Neural progenitor cell (in vitro differentiated cells): ENCODE measurements at places on chromosomes 6 and 20. TPM values are rescaled to one million over a fixed set of nuclear protein-coding genes. Genes with fewer than 3 reads are reported as not detected.
A peak's percentile ranks its signal among the peaks of the same experiment; 100 is the strongest.

Gene MYB
- total RNA-seq, result 3.0 and 3.3 TPM in 2 replicates

Gene GPSM3
- total RNA-seq, result 3.4 and 4.5 TPM in 2 replicates

Gene C20orf204
- total RNA-seq, result 0.04 and 0.96 TPM in 2 replicates

GRCh38 chr6:136586295-136586694, 36.1 kb upstream of the MAP7 start:
- H3K36me3 ChIP-seq, result no peaks in the 10 kb centered on the region
- no peaks in the 10 kb centered on the region for H3K27me3 ChIP-seq
- no peaks in the 10 kb centered on the region for H3K4me1 ChIP-seq
- H3K4me3 ChIP-seq, result no peak overlapping the region

DNA sequence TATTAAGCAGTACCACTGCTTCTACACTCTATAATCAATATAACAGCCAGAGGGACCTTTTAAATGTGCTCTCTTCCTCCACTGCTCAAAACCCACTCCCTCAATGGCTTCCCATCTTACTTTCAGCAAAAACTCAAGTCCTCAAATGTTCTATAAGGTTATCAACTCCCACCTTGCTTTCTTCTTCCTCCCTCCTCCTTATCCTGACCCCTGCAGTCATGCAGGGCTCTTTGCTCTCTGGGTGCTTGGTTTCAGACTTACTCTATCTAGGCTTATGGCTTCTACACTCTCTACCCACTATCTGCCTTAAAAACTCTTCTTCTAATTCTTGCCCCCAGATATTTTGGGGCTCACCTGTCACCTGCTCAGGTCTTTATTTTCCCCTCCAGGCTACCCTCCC, 5.3 kb downstream of the ARHGAP18 start:
- peaks cover 20% of the 10 kb centered on the region for H3K4me1 ChIP-seq
- no peaks in the 10 kb centered on the region for H3K27me3 ChIP-seq
- H3K4me3 ChIP-seq, result no peak overlapping the region
- H3K36me3 ChIP-seq, result no peaks in the 10 kb centered on the region
- H3K27ac ChIP-seq, result no peak overlapping the region

Gene HTR1E
- total RNA-seq, result not detected in 2 replicates

Gene SMLR1
- total RNA-seq, result not detected in 2 replicates

DNA sequence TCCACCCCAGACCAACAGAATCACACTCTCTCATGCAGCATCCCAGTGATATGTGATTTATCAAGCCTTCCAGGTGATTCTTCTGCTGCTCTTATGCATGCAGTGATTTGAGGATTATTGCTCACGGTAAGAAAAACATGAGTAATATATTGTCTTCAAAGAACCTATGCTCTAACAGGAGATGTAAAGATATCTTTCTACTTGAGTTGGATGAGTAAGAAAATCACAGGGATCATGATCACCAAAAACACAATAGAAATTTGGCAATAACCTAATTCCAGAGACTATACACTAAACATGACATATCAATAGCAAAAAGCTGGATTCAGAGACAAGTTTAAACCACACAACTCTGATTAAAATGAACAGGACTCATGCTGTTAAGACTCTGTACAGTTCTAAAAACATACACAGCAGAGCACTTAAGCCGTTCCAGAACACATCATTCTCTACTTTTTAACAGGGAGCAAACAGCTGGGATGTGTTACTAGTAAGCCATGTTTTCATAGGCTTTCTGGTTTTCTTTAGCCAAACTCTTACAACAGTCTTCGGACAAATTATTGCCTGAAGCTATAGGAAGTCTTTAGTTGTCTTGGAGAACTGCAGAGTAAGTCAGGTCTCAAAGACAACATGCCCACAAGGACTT, 568.6 kb downstream of the HAO1 start:
- no peaks in the 10 kb centered on the region for H3K4me1 ChIP-seq
- H3K4me3 ChIP-seq, result no peak overlapping the region
- no peaks in the 10 kb centered on the region for H3K27me3 ChIP-seq

GRCh38 chr6:149196091-149196490, 121.4 kb upstream of the TAB2 start:
- no peaks in the 10 kb centered on the region for H3K27me3 ChIP-seq
- no peaks in the 10 kb centered on the region for H3K36me3 ChIP-seq
- no peak overlapping the region for H3K4me3 ChIP-seq

GRCh38 chr6:2450546-2450945, 205.1 kb upstream of the GMDS start:
- H3K27me3 ChIP-seq, result peaks cover 35% of the 10 kb centered on the region
- no peak overlapping the region for H3K4me3 ChIP-seq
- H3K4me1 ChIP-seq, result no peaks in the 10 kb centered on the region
- H3K36me3 ChIP-seq, result no peaks in the 10 kb centered on the region
- H3K27ac ChIP-seq, result no peak overlapping the region
- no peak for DNase-seq

GRCh38 chr20:47612670-47613069, 111.0 kb downstream of the NCOA3 start:
- H3K36me3 ChIP-seq, result no peaks in the 10 kb centered on the region
- no peak overlapping the region for H3K27ac ChIP-seq
- H3K4me3 ChIP-seq, result no peak overlapping the region

DNA sequence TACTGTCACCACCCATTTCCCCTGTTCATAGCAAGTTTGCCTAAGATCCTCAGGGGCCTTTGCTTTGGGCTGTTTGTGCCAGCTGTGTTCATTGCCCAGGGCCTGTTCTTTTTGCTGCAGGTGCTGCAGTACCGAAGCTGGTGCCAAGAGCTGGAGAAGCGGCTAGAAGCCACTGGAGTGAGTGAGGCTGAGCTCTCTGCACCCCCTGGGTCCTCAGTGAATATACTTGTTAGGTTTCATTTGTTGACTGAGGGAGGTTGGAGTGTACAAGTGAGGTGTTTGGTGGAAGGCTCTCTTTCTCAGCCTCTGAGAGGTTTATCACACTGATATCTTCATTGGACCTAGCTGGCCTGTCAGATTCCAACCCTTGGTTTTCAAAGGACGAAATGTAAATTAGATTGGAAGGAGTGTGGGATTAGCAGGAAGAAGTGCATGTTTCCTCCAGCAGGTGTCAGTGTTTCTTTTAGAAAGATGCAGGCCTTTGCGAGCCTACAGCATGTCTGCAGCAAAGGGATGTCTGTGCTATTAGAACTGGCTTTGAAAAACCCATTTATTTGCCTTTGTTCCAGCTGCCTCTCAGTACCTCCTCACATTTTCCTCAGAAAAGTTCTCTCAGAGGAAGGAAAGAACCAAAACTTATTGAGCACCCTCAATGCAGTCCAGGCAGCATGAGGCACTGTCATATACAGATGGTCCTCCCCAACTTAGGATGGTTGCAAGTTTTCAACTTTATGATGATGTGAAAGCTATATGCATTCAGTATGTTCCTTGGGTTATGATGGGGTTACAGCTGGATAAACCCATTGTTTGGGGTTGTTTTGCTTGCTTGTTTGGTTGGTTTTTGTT, 8.3 kb downstream of the CEP250 start:
- no peak overlapping the region for H3K27ac ChIP-seq
- DNase-seq, result peak; percentile 83
- no peak overlapping the region for H3K4me3 ChIP-seq
- peaks cover 4% of the 10 kb centered on the region for H3K4me1 ChIP-seq

DNA sequence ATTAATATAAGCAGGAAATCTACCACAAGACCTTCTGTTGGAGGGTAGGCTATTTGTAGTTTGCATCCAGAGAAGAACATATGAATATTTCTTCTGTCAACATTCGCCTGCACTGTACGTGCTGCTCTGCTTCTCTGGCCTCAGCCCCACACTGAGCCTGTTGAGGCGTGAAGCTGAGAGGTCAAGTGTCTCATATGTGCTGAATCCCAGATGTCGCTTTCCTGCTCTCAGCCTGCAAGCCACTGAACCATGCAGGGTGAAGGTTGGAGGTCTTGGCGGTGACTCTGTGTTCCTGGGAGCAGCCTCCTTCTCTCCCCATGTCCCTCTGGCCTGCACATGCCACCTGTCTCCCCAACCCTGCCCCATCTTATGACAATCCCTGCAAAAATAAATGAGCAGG, 83.6 kb downstream of the TMEM170B start:
- no peak overlapping the region for H3K27ac ChIP-seq
- H3K36me3 ChIP-seq, result no peaks in the 10 kb centered on the region
- peaks cover 14% of the 10 kb centered on the region for H3K4me1 ChIP-seq

Gene KIAA0408
- total RNA-seq, result 2.2 and 9.7 TPM in 2 replicates

GRCh38 chr20:17442588-17442987, 88.6 kb downstream of the BFSP1 start:
- H3K4me1 ChIP-seq, result no peaks in the 10 kb centered on the region
- no peaks in the 10 kb centered on the region for H3K27me3 ChIP-seq
- no peaks in the 10 kb centered on the region for H3K36me3 ChIP-seq

GRCh38 chr6:170174124-170174770, 116.6 kb downstream of the DLL1 start:
- no peaks in the 10 kb centered on the region for H3K27me3 ChIP-seq
- no peak overlapping the region for H3K27ac ChIP-seq
- no peak for DNase-seq
- no peaks in the 10 kb centered on the region for H3K36me3 ChIP-seq
- no peak overlapping the region for H3K4me3 ChIP-seq

DNA sequence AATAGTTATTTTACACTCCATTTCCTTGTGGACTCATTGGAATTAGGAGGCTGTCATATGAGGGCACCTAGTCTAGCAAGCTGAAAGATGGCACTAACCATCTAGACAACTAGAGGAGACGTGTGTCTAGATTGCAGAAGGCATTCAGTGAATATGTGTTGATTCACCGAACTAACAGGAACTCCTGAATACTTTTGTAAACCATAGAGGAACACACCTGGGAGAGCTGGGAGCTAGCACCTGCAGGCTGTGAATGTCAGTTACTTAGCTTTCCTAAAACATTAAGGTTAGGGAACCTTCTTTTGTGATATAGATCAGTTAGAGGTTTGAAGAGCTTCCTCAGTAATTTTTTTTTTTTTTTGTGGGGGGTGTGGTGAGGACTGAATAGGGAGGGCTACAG, 7.7 kb downstream of the OPN5 start:
- no peak for DNase-seq
- H3K27ac ChIP-seq, result no peak overlapping the region
- no peaks in the 10 kb centered on the region for H3K36me3 ChIP-seq
- H3K4me1 ChIP-seq, result no peaks in the 10 kb centered on the region
- H3K27me3 ChIP-seq, result no peaks in the 10 kb centered on the region

Gene MAP3K7
- 56.2 and 91.9 TPM in 2 replicates for total RNA-seq

DNA sequence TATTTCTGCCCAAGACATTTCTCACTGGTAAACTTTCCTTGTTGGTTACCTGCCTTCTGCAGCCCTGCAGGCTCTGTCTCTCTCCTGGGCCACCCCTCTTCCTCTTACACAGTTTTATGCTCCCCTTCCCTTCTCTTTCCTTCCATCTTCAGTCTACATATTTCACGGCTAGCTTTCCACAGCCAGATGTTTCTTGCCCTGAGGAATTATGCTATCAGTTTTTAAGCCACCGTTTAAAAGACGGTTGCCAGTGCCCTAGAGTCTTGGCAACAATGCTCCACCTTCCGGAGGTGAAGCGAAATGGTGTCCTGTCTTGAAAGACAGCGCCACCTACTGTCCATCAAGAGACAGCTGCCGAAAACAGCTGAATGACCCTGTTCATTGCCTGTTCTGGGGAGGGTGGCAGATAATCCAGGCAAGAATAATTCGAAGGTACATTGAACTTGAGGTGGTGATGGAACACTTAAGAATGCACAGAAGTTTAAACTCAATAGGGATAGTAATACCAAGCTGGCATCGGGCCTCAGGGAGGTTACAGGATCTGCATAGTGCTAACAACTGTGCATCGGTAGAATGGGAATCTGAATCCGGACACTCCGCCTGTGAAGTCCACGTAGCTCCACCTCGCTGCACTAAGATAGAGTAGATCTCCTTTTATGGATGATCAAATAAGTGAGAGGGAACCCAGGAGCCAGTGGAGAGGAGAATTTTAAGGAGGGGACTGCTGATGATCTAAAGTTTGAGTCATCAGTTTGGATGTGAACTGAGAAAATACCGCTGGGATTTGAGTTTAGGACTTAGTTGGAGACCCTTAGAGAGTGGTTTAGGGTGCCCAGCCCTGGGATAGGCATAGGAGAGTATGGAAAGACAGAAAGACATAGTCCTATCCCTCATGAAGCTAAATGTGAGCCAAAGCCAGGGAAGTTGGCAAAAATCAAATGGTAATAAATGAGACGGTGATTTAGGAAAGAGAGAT, 4.8 kb upstream of the TRIM40 start:
- H3K36me3 ChIP-seq, result no peaks in the 10 kb centered on the region
- H3K27me3 ChIP-seq, result peaks cover 84% of the 10 kb centered on the region
- DNase-seq, result peak; percentile 92
- no peak overlapping the region for H3K4me3 ChIP-seq

DNA sequence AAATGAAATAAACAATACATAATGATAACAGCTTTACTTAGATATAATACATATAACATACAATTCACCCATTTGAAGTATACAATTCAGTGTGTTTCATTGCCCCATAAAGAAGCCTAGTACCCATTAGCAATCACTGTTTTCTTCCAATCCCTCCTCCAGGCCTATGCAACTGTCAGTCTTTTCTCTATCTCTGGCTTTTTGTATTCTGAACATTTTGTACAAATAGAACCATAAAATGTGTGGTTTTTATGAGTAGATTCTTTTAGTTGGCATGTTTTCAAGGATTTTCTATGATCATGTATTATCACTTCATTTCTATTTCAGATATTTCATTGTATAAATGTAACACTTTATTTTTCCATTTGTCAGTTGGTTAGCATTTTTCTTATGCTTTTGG, 54.6 kb upstream of the MYO6 start:
- DNase-seq, result no peak
- peaks cover 16% of the 10 kb centered on the region for H3K36me3 ChIP-seq
- H3K27me3 ChIP-seq, result no peaks in the 10 kb centered on the region
- no peak overlapping the region for H3K4me3 ChIP-seq

DNA sequence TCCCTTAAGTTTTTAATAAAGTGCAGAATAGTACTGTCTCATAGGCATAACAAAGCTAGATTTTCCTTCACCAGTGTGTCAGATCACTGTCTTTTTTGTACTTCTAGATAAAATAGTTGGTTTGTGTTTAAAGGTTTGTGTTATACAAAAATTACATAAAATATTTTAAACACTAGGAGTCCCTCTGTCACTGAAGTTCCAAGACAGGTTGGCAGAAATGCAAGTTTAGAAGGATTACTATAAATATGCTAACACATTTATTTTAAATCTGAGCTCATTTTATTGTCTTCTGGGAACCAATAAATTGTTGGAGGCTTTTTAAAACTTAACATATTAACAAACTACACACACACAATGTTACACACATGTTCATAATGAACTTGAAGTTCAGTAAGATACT, 30.8 kb upstream of the RUNX2 start:
- no peak for DNase-seq
- no peak overlapping the region for H3K4me3 ChIP-seq
- no peaks in the 10 kb centered on the region for H3K27me3 ChIP-seq
- no peaks in the 10 kb centered on the region for H3K36me3 ChIP-seq

- no peak overlapping the region for H3K27ac ChIP-seq
- DNase-seq, result no peak
Measured at GRCh38 chr6:154715446-154715845, 17.8 kb upstream of the SCAF8 start.

DNA sequence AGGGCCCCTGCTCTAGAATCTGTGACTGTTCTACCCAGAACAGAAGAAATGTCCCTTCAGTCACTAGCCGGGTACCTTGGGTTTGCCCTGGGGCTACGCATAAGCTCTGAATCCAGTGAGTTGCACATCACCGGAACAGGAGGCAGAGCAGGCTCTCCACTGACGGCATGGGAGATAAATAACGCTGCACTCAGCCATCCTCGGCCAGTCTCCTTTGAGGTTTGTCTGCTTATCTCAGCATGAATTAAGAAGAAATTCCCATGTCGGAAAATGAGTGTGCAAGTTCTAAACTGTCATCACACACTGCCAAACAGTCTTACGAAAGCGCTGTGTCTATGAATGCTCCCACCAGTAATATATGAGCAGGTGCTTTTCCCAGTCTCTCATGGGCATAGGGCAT, 90.8 kb downstream of the FAM50B start:
- no peaks in the 10 kb centered on the region for H3K36me3 ChIP-seq
- no peaks in the 10 kb centered on the region for H3K27me3 ChIP-seq
- no peak for DNase-seq

Gene BTN1A1
- total RNA-seq, result not detected in 2 replicates
